ENCODE measurements at places on chromosomes 6 and 20.

DNA sequence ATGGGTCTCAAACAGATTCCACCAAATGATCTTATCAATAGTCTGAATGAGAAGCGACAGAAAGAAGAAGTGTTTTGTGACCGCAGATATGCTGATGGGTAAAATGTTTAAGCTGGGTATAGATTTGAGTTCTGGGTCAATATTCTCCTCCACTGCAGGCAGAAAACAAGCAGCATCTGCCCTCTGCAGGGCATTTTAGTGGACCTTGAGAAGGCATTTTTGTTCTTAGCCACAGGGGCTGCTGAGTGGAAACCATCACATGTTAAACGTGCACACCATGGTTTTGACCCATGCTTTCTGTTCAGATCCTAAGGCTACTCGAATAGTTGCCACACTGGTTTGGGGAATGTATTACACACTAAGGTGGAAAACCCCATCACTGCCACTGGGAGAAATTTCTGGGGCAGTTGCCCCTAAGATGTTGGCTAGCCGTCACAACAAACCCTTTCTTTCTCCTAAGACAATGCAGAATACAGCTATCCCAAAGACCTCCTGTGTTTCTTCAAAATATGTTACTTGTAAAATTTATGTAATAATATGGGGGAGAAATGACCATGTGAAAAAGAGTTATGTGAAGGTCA is 5.5 kb downstream of the POU3F2 start:
- DNase-seq: no peak

DNA sequence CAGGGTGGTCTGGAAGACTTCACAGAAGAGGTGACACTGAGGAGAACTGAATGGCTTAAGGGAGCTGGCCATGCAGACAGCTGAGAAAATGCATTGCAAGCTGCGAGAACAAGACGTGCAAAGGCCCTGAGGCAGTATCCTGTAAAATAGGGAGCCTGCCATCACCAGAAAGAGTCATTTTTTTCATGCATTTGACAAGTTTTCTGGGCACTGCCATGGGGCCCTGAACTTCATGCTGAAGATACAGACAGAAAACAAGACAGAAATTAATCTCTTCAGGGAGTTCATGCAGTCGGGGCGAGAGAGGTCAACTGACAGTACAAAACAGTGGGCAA is 28.9 kb upstream of the NFATC2 start:
- no peak for DNase-seq

DNA sequence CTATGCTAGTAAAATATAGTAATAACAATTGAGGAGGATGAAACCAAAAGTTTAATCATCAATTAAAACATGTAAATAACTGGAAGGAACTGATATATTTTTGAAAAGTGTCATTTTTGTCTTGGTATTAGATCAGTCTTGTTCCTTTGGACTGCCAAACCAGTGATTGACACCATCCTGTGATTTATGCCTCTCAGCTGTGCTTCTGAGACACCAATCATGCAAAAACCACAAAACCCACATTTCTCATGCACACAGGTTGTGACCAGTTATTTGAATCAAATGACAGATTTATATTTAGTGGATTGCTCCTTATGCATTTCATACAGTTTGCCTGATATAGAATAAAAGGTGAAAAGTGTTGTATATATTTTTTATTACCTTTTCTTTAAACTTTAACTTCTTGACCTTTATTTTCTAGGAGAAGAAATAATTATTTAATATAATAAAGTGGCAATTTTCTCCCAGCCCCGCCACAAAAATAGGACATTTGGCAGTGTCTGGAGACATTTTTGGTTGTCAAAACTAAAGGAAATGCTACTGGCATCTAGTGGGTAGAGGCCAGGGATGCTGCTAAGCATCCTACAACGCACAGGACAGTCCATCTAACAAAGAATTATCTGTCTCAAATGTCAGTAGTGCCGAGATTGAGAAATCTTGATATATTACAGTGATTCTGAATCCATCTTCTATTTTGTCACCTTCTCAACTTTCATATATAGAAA is 383.6 kb downstream of the BCKDHB start:
- DNase-seq: no peak

- DNase-seq: peak; percentile 46
These were observed 1.7 kb downstream of the NUDT3 start for GRCh38 chr6:34390531-34391472.

GRCh38 chr6:17098538-17098937 is 3.3 kb upstream of the STMND1 start:
- no peak for DNase-seq

GRCh38 chr20:1734269-1734858 is 76.8 kb upstream of the SIRPG start:
- DNase-seq: peak; percentile 63

DNA sequence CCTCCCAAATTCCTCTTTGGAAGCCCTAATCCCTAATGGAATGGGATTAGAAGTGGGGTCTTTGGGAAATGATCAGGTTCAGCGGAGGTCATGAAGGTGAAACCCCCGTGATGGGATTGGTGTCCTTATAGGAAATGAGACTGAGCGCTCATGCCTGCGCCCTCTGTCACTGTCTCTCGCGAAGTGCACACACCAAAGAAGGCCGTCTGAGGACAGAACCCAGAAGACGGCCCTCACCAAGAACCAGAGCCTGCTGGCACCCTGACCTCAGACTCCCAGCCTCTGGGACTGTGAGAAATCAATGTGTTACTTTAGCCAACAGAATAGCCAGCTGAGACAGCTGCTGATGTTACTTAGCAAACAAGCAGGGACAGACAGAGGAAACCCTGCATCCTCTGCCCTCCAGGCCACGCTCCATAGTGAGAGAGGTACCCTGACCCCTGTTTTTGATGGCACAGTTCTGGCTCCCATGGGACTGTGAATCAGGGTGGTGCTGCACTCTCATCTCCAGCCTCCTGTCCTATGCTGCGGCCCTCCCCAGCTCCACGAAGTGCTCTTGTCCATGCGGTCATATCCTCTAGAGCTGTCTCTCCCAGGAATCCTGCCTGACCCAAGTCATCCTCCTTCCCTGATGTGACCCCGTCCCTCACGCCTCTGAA is 369.3 kb downstream of the ZFAND3 start:
- no peak for DNase-seq

DNA sequence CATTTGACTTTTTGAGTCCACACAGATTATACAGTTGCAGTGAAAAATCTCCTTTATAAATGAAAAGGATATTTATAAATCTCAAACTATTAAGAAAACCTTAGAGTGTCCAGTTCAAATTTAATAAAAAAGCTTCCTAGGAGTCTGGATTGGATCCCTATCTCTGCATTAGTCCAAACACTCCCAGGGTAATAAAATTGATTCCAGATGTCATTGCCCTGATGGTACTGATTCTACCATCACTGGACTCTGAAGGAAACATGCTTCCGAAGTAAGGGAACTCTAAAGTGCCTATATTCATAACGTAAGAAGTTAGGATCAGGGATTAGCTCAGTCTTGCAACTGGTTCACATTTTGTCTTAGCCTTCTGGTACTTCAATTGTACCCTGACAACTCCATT is 1325.1 kb upstream of the MAP3K7 start:
- DNase-seq: no peak

DNA sequence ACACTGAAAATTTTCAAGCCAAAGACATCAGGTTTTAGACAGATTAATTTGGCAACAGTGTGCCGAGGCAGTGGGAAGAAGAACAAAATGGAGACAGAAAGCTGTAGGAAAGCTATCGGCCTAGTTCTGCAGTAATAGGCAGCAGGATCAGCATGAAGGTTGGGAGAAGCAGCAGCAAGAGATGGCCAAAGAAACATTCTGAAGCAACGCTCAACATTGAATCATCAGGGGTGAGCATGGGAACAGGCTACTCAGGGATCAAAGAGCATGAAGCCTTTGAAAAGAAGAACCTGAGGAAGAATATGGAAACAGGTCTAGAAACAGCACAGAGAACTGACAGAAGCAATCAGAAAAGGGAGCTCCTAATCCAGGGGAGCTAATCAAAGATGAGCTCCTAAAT is 7.1 kb upstream of the DST start:
- DNase-seq: no peak

DNA sequence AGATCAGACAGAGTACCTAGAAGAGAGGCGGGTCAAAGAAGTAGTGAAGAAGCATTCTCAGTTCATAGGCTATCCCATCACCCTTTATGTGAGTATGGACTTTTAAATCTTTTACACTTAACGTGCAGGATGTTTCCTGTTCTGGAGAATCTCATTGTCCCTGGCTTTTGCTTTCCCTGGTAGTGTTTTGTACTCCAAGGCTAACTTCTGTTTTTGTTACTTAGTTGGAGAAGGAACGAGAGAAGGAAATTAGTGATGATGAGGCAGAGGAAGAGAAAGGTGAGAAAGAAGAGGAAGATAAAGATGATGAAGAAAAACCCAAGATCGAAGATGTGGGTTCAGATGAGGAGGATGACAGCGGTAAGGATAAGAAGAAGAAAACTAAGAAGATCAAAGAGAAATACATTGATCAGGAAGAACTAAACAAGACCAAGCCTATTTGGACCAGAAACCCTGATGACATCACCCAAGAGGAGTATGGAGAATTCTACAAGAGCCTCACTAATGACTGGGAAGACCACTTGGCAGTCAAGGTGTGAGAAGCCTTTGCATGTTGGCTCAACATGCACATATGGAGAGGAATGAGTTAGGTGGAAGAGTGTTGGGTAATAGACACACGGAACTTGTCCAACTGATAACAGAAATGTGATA is 3.3 kb downstream of the HSP90AB1 start:
- no peak for DNase-seq

GRCh38 chr20:9200196-9200595 is 131.3 kb downstream of the PLCB4 start:
- no peak for DNase-seq

DNA sequence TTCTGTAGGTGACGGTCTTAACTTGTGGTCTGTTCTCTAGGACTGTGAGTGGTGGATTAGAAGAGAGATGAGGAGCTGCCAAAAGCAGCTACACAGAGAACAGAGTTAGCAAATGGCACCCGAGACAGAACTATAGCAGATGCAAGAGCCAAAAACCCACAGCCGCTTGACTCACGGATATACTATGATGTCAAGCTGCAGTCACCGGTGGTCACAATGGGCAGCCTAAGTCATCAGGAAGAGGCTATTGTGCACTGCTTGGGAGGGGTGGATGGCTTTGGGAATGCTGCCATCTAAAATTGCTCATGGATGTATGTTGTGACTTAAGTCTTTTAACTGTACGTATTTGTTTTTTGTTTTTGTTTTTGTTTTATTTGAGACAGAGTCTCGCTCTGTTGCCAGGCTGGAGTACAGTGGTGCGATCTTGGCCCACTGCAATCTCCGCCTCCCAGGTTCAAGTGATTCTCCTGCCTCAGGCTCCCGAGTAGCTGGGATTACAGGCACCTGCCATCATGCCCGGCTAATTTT is at the start of gene GTSF1L:
Gene GTSF1L (minus strand): TSS at position 192 of the 528 bp plus-strand sequence. CDS start 308 bp downstream, outside the sequence.
- no peak for DNase-seq

DNA sequence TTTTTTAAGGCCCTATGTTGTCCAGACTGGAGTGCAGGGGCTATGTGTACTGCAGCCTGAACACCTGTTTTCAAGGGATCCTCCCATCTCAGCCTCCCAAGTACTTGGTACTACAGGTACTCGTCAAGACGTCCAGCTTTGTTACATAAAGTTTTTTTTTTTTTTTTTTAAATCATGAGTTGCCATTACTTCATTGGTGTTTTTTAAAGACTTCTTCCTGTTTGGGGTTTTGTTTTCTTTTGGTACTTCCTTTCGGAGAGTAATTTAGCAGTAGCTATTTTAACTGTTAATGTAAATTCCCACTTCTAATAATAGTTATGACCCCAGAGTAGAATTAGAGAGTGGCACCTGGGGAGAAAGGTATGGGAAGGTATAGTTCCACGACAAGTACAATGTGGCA is 10.5 kb downstream of the ZNFX1 start:
- no peak for DNase-seq

DNA sequence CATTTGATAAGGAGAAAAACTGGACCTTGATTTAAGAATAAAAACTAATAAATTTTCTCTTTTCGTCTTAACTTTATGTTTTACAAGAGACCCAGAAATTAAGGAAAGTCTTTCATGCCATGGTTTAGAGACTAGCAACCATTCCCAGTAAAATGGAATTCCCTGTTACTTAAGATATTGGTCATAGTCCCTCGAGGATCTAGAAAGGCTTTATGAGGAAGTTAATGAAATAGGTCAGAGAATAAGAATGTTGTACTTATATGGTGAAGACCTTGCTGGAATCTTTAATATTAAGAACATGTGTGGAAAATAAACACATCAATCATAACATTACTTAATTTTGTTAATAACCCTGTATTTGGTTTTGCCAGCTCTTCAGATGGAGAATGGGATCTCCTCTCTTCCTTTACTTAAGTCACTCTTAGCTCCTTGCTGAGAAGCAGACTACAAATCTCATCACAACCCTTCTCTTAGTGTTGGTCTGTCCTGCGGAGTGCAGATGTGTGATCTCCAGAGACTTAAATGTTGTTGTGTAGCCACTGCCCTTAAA is 382.9 kb downstream of the QKI start:
- DNase-seq: no peak

DNA sequence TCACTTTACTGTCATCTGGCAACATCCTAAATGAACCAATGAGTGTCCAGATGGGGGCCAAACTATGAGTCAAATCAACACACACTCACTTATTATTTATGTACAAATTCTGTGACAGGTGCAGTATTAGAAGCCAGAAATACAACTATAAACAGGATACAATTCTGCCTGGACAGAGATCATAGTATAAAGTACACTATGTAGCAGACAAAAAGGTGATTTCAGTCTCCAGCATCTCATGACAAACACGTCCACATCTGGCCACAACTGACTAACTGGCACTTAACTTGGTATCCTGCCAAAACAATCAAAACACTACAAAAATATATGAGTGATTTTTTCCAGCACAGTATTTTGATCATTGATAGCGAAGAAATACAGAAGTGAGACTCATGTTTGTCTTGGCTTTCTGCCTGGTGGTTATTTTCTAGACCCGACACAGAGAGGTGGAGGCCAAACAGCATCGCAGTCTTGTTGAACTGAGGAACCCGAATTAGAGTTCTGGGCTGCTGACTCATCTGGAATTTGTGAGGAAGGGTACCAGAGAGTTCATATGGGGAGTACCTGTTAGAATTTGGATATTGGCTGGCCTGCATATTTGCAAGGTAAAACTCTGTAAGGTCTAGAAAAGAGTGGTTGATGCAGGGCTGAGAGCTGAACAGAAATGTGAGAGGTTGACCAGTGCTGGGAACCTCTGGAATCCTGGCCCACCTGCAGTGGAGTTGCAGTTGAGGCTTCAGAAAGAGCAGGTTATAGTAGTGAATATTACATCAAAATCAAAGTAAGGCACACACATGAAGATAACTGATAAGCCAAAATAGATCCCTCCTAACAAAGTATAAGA is 475.2 kb downstream of the PTPRT start:
- no peak for DNase-seq

DNA sequence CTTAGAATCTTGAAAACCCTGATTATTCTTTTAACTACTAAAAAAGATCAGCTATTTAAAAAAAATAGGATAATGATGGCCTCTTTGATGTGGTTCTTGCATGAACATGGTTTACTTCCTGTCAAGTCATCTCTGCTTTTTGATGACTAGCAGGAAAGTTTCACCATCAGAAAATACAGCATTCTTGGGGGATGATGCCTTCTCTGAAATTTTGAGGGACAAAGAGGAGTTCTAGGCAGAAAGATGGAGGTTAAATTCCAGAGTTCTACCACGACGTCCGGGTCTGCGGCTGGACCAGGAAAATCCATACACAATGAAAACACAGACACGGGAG is 130.4 kb downstream of the OLIG3 start:
- no peak for DNase-seq

GRCh38 chr20:38617011-38617829 is 15.6 kb downstream of the ARHGAP40 start:
- no peak for DNase-seq

GRCh38 chr6:152310371-152310954 is 326.7 kb downstream of the SYNE1 start:
- no peak for DNase-seq

All from hematopoietic multipotent progenitor cell treated with erythropoietin and hydrocortisone succinate and interleukin-3 and kit ligand, for 6 days (in vitro differentiated cells).